Tibial nerve (tissue), 4 donors: ENCODE measurements at places on chromosomes 6 and 20.

DNA sequence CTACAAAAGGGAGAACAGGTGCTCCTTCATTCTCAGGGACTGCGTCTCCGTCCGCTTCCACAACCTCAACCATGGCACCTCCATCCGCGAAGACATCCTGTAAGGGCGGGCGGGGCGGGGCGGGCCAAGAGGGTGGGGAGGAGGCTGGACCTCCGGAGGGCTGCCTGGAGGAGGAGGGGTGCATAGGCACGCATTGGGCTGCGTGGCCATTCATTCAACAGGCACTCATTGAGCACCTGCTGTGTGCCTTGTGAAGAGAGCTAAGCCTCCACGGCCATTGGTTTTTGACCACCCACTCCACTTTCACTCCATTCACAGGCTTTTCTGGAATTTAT is 435 bp downstream of the ZSWIM3 start:
- peaks cover 24% of the 10 kb centered on the region for H3K36me3 ChIP-seq
- H3K27me3 ChIP-seq: no peaks in the 10 kb centered on the region
- no peak for DNase-seq
- peak overlapping the region; percentile 87 for H3K27ac ChIP-seq
- peak overlapping the region; percentile 99 for H3K4me3 ChIP-seq

DNA sequence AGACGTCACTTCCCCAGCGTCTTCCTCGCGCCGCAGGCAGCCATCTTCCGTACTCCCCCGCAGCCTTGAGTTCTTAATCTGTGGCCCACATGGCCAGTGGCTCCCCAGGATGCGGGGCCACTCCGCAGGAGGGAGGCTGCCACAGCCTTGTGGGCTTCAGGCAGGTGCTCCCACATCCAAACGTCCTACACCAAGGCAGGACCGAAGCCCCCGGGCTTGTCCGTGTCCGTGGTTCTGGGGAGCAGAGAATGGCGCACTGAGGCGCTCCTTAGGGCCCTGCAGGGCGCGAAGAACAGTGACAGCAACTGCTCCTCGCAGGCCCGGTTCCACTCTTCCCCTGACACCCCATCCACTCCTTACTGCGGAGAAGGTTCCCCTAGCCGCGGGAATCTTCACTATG is 755.8 kb downstream of the PRIM2 start:
- H3K27ac ChIP-seq: no peak overlapping the region
- H3K4me3 ChIP-seq: no peak overlapping the region
- no peaks in the 10 kb centered on the region for H3K27me3 ChIP-seq
- no peaks in the 10 kb centered on the region for H3K36me3 ChIP-seq
- DNase-seq: no peak
- H3K4me1 ChIP-seq: no peaks in the 10 kb centered on the region

GRCh38 chr20:60202046-60202445 is 243.8 kb downstream of the CDH26 start:
- no peak for DNase-seq
- no peak overlapping the region for H3K27ac ChIP-seq
- H3K27me3 ChIP-seq: no peaks in the 10 kb centered on the region
- no peaks in the 10 kb centered on the region for H3K36me3 ChIP-seq

GRCh38 chr6:31128093-31128676 is 7.9 kb upstream of the CDSN start:
- no peak overlapping the region for H3K4me3 ChIP-seq
- peaks cover 8% of the 10 kb centered on the region for H3K4me1 ChIP-seq
- H3K27ac ChIP-seq: no peak overlapping the region
- no peaks in the 10 kb centered on the region for H3K36me3 ChIP-seq
- DNase-seq: peak; percentile 34
- H3K27me3 ChIP-seq: no peaks in the 10 kb centered on the region

DNA sequence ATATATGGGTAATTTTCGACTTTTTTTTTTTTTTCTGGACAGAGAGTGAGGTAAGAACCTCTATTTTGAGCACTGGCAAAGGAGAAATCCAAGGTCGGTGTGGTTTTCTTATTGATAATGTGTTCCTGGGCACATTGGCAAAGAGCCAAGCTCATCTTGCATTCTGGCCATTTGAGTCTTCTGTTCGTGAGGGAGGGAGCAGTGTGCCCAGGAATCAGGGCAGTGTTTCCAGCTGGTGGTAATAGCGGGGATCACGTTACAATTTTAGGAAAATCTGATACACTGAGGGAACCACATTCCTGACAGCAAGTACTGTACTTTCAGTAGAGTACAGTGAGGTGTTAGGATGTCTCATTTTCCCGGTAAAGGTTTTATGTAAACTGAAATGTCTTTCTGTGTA is 442.3 kb upstream of the MAP3K7 start:
- H3K4me3 ChIP-seq: no peak overlapping the region
- no peak overlapping the region for H3K27ac ChIP-seq

DNA sequence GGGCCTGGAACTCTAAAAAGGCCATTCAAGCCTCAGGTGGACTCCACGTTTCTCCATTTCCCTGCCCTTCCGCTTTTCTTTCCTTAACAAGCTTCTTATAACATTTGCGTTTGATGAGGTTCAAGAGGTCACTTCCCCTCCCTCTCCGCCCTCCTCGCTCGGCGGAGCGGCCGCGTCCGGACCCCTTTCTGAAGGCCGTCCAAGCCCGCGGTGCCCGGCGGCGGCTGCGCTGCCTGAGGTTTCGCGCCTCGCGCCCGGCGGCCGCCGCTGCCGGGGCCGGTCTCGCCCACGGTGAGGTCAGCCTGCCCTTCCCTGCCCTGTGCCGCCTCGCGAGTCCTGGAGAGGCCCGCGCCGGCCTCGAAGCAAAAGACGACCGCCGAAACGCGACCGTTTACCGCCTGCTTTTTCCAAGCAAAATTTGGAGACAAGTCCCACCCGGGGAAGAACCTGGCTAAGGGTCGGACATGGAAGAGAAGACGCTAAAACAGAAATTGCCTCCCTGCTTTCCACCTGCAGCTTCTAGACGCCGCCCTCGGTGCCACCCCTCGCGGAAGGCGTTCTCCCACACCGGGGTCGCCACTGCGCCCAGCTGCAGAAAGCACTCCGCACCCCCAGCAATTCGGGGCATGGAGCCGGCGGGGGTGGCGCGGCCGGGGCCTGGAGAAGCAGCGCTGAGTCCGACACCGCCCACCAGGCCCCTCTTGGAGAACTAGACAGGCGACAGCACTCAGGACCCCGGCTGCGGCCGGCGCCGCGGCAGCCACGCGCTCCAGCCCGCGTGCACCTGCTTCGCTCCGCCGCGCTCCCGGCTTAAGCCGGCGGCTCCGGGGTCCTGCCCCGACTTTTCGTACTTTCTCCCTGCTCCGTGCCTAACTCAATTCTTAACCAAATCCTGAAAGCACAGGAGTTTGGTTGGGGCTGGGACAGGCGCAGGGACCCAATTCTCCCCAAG is 11.0 kb upstream of the FOXF2 start:
- H3K36me3 ChIP-seq: no peaks in the 10 kb centered on the region
- peaks cover 4% of the 10 kb centered on the region for H3K27me3 ChIP-seq
- DNase-seq: no peak
- no peak overlapping the region for H3K4me3 ChIP-seq
